Stimulated activated CD4-positive, alpha-beta T cell treated with anti-CD3 and anti-CD28 coated beads, Interleukin-1b, Interleukin-23, amount 100 ng/mL, for 1 hour (primary cell): ENCODE measurements at places on chromosomes 2 and 18.

DNA sequence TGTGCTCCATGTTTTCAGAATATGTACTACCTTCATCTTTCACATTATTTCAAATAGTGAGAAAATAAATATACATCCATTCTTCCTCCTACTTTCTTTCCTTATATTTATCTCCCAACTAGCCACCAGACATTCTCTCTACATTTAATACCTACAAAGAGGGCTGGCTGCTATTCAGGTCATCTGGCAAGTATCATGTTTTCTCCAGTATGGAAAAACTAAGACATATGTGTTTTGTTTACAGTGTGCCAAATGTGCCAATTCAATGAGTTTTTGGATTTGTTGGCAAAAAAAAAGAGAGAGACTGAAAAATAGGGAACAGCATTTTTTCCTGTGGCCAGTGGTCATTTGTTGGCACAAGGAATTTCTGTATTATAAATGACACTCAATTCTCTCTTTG lies 1207.3 kb downstream of the DPP10 start:
- DNase-seq = no peak

- no peak for DNase-seq
Measured at GRCh38 chr2:144990661-144991060, 470.7 kb upstream of the ZEB2 start.

DNA sequence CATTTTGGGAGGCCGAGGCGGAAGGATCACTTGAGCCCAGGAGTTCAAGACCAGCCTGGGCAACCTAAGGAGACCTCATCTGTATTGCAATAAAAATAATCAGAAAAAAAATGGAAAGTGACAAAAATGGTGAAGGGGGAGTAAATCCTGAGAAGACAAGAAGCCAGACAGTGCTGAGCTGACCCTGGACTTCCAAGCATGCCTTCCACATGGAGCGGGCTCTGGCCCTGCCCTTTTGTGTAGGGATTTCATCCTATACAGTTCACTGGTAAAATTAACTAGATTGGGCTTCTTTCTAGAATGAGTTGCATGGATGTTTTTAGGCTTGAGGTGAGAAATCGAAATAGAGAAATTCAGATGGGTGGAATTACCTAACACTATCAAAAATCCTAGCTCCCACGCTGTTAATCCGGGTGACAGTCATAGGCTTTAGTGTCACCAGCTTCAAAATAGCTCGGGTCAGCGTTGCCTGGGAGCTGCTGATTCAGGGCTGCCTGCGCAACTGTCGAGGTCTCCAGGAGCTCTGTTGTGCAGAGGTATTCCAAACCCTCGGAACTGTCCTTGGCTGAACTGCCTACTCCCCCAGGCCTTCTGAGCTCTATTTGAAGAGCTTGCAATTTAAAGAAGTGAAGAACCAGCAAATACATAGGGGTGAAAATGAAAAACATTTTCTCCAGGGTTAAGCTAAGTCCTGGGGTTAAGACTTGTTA lies 21.5 kb upstream of the ZNF532 start:
- no peak for DNase-seq

- no peak for DNase-seq
Measured at GRCh38 chr18:13570216-13570615, 156.1 kb downstream of the FAM210A start.

DNA sequence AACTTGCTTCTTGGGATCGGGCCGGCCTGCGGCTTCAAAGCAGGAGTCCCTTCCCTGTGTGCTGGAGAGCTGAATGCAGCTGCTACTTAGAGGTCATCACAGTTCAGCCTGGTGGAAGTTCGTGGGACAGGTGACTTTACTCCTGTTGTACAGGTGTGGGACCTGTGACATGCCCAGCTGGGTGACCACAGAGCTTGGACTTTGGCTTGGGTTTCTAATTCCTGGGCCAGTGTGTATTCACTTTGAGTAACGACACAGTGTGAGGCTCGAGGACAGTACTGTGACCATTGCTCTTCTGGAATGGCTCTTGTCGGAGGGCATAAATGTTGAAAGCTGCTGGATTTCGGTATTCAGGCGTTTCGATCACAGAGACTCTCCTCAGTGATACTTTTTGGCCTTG lies 114.5 kb downstream of the STPG4 start:
- no peak for DNase-seq

DNA sequence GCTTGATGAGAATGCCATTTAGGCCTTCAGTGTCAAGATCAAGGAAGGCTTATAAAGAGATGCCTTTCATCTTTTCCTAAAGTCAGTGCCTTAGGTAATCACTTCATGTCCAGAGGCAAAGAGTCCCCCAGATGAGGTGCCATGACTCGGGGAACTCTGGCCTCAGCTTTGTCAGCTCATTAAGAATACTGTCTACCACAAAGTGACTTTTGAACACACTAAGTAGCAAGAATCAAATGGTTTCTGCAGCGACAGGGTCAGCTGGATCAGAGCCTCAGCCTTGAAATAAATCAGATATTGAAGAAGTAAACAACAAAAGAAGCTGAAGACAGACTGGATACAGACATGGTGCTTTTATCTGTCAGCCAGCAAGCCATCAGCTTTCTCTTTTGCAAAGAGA lies 120.1 kb upstream of the SLC39A10 start:
- DNase-seq = no peak

GRCh38 chr2:179297927-179298326 lies 33.3 kb upstream of the SESTD1 start:
- no peak for DNase-seq

- no peak for DNase-seq
Measured at GRCh38 chr2:21299411-21299810, 175.6 kb downstream of the TDRD15 start.

GRCh38 chr2:158518084-158518483 lies 61.3 kb downstream of the PKP4 start:
- DNase-seq = no peak

DNA sequence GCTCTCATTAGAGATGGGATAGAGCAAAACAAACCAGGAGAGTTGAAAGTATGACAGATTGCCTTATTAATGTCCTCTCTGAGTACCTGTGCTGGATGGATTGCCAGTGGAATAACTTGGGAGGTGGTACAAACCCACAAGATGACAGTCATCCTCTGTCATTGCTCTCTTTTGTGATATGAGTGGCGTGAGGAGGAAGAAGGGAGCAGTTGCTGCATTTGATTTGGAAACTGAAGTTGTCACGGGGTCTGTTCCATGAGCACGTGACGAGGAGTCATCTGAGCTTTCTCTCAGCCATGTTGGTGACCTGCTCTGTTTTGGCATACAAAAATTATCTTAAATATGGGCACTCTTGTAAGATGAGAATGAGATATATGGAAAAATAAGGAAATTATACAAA lies 204.9 kb downstream of the FAM210A start:
- no peak for DNase-seq

DNA sequence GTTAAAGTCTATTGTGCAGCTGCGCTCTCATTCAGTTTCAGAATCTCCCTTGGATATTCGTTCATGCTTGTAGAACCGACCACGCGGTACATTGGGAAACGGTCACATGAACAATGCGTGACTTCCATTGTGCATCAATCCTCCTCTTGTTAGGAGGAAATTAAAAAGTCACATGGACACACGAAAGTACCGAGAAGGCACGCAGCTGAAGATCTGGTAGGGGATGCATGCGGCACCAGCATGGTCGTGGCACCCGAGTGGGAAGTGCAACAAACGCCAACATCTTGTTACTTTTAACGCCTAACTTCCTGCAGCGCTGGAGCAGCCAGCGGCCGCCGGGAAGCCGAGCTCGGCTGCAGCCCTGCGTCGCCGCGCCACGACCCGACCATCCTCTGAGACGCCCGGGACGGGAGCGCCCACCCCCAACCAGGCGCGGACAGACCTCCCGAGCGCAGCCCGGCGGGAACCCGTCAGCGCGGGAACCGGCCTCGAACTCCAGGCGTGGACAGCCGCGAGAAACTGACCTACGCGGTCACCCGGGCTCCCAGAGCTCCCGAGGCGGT lies 412 bp downstream of the OSBPL1A start:
- DNase-seq = no peak

DNA sequence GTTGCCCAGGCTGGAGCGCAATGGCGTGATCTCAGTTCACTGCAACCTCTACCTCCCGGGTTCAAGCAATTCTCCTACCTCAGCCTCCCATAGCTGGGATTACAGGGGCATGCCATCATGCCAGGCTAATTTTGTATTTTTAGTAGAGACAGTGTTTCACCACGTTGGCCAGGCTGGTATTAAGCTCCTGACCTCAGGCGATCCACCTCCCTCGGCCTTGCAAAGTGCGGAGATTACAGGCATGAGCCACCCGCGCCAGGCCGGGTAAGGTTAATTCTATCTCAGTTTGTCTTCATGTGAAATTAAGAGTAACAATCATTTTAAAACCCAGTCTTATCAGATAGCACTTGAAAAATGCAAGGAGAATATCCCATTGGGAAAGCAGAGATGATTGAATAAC lies 1681.7 kb upstream of the DDX18 start:
- DNase-seq = no peak

DNA sequence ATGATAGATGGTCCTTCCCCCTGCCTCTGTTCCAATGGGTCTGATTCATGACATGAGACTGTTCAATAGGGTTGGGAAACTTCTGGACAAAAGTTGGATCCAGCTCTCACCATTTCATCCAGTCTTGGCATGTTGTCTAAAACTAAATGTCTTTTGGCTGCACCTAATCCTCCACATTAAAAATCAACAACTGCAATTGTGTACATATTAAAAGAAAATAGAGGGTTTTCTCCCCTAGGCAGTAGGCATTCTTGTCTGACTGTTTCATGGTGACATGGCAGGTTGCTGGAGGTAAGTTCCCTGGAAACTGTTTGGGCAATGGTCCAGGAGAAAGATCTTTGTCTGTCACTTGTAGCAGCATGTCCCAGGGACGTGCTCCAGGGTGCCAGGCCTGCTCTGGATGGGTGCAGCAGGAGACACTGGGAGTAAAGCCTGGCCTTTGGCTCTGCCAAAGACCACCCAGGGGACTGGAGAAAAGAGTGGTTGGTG lies 135.8 kb downstream of the TCF4 start:
- DNase-seq = no peak

GRCh38 chr2:8234757-8235374 lies 447.0 kb upstream of the ID2 start:
- no peak for DNase-seq

DNA sequence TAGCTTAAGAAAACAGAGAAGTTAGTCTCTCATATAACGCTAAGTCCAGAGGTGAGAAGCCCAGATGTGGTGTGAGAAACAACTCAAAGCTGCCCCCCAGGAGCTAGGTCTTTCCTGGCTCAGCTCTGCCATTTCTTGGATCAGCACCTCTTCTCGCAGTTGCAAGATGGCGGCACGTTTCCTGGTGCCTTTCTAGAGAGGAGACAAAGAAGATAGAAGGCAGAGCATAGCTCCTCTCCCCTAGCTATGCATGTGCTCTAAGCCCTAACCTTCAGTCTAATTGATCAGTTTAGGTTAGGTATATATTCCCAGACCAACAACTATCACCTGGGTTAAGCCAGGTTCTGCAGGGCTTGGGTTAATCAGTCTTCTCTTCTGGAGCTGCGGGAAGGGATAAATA lies 119.5 kb upstream of the RAB12 start:
- no peak for DNase-seq

DNA sequence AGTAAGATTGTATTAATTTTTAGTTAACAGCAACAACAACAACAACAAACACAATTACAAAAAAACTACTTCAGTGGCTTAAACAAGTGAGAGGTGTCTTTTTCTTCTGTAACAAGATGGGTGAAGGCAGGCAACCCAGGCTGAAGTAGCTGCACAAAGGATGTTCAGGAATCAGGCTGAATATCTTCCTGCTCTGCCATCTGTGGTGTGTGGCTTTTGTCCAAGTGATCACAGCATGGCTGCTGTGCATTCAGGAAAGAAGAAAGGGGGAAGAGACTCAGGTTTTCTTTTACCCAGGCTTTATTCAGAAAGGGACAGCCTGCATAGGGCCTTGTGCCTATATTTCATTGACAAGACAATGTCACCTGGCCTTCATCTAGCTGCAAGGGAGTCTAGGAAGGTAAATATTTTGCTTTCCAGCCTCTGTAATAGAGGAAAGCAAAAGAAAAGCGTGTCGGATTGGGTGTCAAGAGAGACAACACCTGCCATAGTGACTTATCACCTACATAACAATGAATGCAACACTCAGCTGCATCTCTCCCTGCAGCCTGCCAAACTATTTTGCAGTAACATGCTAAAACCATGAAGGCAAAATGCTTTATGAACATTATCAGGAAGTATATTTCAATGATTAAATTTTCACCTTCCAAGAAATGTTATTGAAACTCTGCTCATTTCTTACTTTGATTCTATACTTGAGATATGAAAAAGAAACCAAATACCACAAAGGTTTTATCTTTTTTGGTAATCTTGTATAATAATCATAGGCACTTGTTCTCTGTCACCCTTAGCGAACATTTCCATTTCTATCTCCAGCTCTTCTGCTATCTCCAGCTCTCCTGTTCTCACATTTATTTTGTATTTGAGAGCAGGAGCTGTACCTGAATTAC lies 14.6 kb downstream of the G6PC2 start:
- DNase-seq = no peak

GRCh38 chr18:62847081-62847480 lies 131.7 kb downstream of the PHLPP1 start:
- DNase-seq = no peak

DNA sequence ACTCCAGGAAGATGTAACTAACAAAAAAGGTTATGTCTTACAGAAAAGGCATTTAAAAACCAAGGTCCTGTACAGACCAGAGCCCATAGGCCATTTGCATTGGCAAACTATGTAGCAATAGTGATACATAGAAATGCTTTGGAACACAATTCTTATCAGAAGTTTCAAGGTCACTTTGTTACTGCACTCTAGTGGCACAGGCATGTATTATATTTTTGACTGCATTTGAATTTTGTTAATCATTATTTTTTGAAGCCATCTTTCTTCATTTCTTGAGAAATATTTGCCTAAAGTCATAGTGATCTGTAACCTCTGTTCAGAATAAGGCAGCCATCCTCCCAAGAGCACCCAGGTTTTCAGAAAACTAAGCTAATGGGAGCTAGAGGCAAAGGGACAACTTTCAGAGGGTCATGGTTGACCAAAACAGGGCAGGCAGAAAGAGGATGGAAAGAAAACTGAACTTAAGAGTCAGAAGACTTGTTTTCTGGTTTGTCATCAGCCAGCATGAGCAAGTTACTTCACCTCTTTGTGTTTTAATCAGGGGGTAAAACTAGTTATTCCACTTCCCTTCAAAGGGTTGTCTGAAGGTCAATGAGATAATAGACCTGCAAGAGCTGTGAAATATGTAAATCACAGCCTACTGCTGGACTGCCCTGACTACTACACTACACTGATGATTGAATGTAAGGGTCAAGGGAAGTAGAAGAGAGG lies 41.5 kb downstream of the SLC38A11 start:
- no peak for DNase-seq

GRCh38 chr2:7633566-7634153 lies 716.4 kb downstream of the RNF144A start:
- DNase-seq = no peak

GRCh38 chr2:235639885-235640284 lies 146.0 kb downstream of the AGAP1 start:
- DNase-seq = no peak

DNA sequence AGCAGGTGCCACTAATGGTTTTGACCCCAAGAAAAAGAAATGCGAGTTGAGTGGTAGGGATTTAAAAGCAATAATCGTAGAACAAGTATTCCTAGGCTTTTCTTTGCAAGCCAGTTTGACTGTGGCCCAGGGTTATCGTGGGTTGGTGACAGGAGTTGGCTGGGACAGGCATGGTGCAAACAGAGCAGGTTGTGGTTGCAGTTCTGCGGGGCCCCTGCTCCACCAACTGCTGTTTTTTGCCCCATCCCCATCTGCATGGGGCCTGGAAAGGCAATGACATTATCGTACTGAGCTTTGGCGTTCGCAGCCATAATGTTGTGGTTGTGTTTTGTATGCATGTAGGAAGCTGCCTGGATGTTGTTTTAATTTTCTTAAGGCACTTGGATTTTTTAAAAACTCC lies 274.0 kb downstream of the TSN start:
- no peak for DNase-seq

- no peak for DNase-seq
Measured at GRCh38 chr2:147639386-147639785, 205.4 kb upstream of the ACVR2A start.
